ENCODE measurements at places on chromosomes 5 and 9.

DNA sequence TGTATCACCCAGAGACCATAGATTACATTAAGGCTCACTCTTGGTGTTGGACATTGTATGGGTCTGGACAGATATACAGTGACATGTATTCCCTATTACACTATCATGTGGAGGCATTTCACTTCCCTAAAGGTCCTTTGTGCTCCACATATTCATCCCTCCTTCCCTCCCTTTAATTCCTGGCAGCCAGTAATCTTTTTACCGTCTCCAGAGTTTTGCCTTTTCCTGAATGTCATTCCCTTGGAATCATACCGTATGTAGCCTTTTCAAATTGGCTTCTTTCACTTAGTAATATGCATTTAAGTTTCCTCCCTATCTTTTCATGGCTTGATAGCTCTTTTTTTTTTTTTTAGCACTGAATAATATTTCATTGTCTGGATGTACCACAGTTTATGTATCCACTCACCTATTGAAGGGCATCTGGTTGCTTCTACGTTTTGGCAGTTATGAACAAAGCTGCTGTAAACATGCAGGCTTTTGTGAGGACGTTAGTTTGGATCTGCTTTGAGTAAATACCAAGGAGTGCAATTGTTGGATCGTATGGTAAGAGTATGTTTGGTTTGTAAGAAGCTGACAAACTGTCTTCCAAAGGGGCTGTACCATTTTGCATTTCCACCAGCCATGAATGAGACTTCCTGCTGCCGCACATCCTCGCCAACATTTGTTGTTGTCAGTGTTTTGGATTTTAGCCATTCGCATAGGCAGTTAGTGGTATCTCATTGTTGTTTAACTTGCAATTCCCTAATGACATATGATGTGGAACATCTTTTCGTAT is 122.1 kb upstream of the SMIM23 start:
- no peak for DNase-seq

- no peak for DNase-seq
Observed at GRCh38 chr5:69317391-69317790, 15.2 kb downstream of the CCDC125 start.

DNA sequence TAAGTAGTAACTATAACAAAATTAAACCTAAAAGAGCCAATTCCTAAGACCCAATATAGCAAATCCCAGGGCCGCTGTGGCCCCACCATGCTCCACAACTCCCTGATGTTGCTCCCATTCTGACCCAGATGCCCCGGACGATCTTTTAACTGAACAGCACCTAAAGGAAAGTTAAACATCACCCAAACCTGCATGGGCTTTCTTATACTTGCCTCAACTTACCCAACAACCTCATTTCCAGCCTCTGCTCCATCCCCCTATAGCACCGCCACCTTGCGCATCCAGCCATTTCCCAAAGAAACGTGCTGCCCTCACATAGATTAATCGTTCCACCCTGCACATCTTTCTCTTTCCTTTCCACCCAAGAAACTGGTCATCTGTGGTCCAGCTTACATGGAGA is 54.6 kb downstream of the ZNF354C start:
- DNase-seq = no peak

DNA sequence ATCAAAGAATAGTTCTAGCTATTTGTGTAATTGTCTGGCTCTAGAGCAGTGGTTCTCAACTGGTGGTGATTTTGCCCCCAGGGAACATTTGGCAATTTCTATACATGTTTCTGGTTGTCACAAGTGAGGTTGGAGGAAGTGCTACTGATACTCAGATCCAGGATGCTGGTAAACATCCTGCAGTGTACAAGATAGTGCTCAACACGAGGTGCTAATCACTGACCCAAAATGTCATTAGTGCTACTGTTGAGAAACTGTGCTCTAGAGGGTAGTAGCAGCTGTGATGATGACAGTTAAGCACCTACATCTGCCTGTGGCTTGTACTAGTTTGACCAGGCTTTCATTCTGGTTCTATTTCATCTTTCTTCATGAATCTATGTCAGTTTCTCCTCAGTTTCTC is 22.1 kb downstream of the LRRC19 start:
- no peak for DNase-seq

DNA sequence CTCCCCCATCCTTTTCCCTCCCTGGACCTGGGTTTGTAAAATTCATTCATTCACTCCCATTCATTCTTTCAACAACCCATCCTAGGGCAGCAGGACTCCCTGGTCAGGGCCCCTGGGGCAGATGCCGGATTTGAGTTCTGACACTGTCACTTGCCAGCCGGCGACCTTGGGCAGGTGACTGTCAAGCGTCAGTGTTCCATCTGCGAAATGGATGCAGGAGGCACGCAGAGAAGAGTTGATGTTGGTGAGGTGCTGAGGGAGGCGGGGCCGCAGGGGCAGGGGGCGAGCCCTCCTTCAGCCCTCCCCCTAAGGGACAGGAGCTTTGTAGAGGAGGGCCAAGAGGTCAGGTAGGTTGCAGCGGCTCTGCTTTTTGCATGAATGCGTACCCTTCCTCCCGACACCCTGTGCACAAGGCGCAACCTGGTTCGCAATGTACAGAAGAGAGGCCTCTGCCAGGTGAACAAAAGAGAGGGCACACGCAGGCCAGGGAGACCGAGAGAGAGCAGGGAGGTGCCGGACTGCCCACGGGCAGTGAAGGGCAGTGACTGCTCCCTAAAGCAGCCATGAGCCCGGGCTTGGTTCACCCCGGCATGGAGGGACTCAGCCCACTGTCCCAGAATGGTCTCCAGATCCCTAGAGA is 128.1 kb downstream of the BARX1 start:
- DNase-seq = no peak

DNA sequence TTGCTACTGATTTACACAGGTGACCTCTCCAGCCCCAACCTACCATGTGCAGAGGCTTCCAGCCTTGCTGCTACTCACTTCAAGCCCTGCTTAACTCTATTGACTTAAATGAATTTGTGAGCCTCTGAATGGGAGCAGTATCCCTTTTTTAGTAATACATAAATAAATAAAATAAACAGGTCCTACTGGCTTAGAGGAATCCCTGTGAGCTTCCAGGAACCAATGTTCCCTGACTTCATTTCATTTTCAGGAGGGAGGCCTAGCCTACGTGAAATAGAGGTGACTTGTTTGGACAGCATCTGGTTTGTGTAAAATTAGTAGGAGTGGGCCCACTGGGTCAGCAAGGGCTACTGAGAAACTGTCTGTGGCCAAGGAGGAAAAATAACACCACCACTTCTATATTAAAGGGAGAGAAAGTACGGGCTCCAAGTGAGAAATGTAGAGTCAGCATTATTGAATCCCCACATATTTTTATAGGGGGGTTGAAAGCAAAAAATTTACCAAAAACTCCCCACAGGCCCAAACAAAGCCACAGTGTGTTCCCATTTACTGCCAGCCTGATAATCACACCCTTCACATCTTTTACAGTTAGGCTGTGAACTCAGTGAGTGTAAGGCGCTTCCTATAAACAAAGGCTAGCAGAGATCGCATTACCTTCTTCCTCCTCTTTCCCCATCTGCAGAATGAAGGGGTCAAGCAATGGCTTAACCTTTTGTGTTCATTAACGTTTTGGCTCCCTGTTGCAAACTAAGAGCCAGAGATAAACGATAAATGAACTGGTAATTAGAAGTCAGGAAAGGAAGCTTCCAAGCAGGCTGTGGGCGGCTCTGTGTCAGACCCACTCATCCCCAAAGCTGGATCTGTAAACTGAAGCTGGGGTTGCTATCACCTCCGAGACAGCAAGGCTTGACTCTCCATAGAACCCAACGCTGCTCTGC is 138.8 kb upstream of the LIFR start:
- DNase-seq = no peak

DNA sequence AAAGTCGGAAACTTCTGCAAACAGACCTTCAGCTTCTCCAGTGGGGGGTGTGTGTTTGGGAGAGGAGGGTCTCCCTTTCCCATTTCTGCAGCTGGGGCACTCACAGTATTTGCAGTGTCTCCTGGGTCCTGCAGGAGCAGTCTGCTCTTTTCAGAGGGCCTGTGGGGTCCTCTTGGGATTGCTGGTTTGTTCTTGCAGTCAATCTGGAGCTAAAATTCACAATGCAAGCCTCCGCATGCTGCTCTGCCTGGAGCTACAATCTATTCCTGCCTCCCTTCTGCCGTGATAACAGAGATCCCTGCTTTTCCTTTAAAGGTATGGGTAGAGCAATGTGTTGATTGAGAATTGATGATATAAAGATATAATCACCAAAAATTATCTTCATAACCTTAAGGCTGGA is 43.2 kb downstream of the ZNF462 start:
- no peak for DNase-seq

GRCh38 chr5:6190838-6191237 is 187.5 kb downstream of the MED10 start:
- no peak for DNase-seq

GRCh38 chr9:89491694-89492093 is 6.2 kb downstream of the SEMA4D start:
- DNase-seq = no peak

GRCh38 chr9:137069508-137070091 is 757 bp downstream of the SAPCD2 start:
- DNase-seq = no peak

GRCh38 chr9:137969008-137969407 is 91.4 kb downstream of the CACNA1B start:
- no peak for DNase-seq

DNA sequence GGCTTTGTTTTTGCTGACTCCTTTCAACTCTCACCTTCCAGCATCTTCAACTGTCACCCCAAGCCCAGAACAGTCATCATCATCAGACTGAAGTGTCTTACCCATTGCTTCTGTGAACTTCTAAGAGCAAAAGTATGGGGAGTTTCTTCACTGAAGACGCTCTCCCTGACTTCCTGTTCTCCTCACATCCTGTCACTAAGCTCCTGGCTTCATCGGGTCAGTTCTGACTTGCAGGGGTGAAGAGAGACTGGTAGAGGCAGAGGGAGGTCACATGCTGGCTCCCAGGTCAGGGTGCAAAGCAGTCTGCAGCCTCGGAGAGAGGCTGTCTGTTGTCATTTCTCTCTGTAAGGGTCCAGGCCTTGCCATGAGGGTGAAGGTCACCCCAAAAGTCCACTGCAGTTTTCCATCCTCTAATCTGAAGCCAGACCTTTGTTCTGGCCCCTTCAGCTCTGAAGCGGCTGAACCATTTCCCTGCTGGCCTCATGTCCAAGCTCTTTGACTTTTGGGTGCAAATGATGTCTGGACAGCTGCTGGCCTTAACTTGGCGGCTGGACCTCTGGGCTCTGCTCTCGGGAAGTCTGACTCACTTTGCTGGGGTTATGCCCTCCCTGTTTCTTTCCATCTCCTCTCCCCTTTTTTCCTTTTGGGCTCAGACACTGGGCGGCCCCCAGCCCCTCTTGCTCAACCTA is 305.0 kb downstream of the RAB3C start:
- DNase-seq = no peak

- DNase-seq = no peak
Observed at GRCh38 chr5:83151821-83152220, 74.5 kb downstream of the XRCC4 start.

GRCh38 chr5:10374046-10375022 is 20.8 kb downstream of the MARCHF6 start:
- no peak for DNase-seq

GRCh38 chr5:157516006-157516405 is 56.0 kb downstream of the NIPAL4 start:
- peak; percentile 25 for DNase-seq

- no peak for DNase-seq
Observed at GRCh38 chr5:38468202-38468673, 88.2 kb downstream of the LIFR start.

GRCh38 chr9:104961701-104962359 is 33.9 kb upstream of the ABCA1 start:
- DNase-seq = no peak

DNA sequence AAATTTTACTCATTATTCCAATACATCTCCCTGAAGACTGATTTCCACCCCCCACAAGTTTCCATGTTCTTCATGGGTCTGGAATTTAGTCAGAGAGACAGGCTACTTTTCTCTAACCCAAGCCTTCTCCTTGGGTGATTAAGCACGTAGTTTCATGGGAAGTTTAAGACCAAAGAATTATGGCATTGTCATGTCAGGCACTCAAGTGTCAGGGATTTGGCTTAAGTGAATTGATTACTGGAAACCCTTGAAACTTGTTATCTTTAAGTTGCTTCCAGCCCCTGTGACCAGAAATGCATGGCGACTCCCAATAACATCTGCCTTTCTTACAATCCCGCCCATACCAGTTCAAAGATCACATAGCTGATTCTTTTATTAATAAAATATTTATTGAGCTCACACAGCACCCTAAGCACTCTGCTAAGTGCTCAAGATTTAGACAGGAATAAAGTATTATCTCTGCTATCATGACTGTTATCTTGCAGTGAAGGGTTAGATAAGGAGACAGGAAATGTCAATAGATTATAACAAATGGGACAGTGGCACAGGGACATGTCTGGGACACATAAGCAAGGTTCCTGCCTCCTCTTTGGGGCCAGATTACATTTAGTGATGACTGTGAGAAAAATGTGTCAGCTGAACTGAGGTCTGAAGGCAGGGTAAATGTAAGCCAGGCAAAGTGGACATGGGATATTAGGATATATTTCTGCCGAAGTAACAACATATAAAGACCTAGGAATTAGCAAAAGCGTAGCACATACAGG is 241.2 kb upstream of the TNC start:
- no peak for DNase-seq

GRCh38 chr5:149993471-149993870 is 7.0 kb downstream of the TIGD6 start:
- DNase-seq = no peak

GRCh38 chr9:120966013-120966369 is 39.4 kb upstream of the TRAF1 start:
- DNase-seq = no peak

- no peak for DNase-seq
Observed at GRCh38 chr9:6973762-6974161, 216.0 kb downstream of the KDM4C start.

DNA sequence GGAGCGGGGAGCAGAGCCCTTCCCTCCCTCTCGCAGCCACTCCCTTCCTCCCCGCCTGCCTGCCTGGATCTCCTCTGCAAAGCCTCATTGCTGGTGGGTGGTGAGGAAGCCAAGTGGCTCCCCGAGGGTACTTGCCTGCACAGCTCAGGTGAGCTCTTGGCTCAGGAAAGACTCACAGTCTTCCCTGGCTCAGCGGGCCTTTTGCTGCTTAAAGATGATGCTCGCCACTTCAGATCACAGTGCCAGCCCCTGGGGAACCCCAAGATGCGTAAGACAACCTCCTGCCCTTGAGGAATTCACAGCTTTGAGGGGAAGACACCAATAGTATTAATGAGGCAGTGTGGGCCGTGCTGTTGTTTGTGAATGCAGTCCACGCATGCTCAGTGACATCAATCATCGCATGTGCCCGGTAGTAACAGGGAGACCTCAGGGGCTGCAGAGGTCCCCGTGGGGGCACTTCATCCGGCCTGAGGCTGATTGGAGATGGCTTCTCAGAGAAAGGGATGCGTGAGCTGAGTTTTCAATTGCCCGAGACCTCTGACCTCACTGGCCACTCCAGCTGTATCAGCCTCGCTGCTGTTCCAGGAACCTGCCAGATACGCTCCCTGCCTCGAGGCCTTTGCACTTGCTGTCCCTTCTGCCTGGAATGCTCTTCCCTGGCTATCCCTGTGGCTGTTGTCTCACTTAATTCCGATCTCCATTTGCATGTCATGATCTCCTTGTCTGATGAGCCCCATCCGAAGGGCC is 36.8 kb downstream of the ERGIC1 start:
- DNase-seq = no peak

GRCh38 chr9:126149661-126150060 is 177.0 kb upstream of the MVB12B start:
- DNase-seq = no peak

GRCh38 chr5:66015196-66015960 is 89.0 kb downstream of the ERBIN start:
- no peak for DNase-seq

GRCh38 chr5:56311306-56311905 is 78.3 kb upstream of the ANKRD55 start:
- DNase-seq = no peak

Measured in CD4-positive, alpha-beta T cell treated with Interleukin-15 for 4 hours (primary cell).